Fibroblast of the aortic adventitia (primary cell): ENCODE measurements at places on chromosomes 2 and 18.

GRCh38 chr2:237759176-237759575 lies 39.4 kb upstream of the RBM44 start:
- DNase-seq, result no peak

DNA sequence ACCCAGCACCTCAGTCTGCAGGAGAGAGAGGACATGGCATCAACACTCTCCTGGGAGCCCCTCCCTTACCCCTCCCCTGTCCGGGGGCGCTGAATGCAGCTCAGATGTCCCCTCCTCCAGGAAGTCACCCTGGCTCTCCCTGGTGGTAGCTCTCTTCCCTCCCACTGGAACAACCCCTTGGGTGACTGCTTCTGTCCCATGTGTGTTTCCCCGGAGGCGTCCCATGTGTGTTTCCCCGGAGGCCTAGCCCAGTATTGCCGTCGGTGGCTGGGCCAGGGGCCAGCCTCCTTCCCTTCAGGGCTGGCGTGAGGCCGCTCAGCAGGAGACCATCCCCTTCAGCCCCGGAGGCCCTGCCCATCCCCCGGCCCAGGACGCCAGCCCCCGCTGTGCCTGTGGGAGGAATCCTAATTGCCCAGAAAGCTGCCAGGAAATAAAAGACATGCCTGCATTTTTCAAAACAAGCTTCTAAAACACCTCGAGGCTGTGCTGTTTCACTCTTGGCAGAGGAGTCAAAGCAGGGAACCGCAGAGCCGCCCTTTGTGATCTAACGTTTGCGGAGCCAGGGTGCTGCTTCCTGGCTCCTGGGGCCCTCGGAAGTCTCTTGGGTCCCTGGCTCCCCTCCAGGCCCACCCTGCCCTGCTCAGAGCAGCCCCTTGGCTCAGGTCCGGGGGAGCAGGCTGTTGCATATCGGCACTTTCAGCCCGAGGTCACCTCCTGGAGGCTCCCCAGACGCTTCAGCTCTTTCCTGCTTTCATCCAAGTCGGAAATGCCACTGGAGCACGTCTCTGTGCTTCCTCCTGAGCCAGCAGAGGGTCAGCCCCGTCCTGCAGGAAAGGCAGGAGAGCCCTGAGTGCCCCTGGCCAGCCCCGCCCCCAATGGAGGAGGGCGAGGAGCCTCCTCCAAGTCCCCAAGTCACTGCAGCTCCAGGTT lies 11.4 kb downstream of the SNED1 start:
- peak; percentile 92 for DNase-seq

- DNase-seq, result no peak
Measured at GRCh38 chr18:48430150-48430549, 21.0 kb upstream of the ZBTB7C start.

- no peak for DNase-seq
Measured at GRCh38 chr18:39037925-39038324, 1472.3 kb upstream of the CELF4 start.

DNA sequence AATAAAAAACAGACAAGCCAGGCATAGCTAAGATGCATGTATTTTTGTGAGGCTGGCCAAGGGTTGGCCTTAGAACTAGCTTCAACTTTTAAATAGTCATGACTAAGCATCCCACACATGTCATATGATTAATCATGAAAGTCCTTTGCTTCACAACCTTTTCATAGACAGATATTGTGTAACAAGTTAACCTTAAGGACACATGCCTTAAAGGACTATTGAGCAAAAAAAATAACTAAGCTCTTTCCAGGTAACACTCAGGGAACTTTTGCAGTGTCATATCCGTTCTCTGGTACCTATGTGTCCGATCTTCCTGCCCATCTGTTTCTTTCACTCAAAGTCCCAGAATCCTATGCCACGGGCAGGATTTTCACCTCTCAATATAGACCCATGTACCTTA lies 498.4 kb downstream of the STK39 start:
- DNase-seq, result no peak

DNA sequence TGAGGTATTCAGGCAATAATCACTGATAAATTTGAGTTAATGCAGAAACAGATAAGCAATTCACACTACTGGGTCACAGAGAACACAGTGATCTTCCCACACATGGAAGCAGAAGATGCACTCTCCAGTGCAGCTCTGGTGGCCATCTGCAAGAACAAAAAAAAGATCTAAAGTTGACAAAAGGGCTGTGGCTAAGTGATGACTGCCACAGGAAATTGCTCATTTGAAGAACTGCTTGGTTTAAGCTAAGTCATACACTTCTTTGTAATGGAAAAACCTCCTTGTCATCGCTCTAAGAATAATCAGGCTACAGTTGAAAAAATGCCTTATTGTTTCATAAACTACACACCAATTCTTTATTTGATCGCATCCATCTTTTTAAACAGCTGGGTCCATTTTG lies 115.1 kb downstream of the DTNB start:
- DNase-seq, result peak; percentile 73

DNA sequence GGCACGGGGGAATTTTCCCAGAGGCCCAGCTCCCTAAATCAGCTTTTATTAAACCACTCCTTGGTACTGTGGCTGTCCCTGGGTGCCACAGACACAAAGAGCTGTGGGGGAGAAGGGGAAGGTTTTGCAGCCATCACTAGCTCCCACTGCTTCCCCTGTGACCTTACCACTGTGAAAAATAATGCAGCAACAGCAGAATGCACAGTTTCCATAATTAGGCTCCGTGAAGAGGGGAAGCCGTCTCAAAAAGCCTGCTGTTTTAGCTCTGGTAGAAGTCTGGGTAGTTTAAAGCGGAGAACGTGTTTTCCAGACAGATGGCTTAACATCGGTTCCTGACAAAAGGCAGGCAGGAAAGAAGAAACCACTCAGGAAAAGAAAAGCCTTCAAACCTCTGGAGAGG lies 27.5 kb upstream of the CAB39 start:
- no peak for DNase-seq

DNA sequence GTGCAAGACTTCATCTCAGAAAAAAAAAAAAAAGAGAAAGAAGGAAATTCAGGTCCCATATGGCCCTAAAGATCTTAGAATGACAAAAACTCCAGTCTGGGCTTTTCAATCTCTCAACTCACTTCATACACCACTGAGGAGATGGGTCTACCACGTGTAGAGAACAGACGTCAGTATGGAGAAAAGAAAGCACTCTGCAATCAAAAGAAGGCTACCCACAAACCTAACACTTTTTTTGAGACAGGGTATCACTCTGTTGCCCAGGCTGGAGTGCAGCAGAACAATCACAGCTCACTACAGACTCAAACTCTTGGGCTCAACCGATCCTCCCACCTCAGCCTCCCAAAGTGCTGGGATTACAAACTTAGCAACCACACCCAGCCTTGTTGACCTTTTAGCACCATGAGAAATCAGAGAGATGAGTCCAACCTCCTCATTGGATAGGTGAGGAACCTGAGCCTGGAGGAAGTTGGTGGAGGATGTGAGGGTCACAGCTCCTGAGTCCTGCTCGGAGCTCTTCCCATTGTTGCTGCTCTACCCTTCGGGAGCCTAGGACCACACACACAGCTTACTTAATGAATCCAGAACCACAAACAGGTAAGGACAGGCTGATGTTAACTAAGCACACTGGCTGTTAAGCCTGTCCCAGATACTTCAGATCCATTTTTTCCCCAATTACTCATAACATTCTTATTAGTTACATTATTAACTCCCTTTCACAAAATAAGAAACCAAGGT lies 23.7 kb downstream of the TBC1D8 start:
- DNase-seq, result no peak

- no peak for DNase-seq
Measured at GRCh38 chr2:2768476-2768875, 437.4 kb upstream of the MYT1L start.

DNA sequence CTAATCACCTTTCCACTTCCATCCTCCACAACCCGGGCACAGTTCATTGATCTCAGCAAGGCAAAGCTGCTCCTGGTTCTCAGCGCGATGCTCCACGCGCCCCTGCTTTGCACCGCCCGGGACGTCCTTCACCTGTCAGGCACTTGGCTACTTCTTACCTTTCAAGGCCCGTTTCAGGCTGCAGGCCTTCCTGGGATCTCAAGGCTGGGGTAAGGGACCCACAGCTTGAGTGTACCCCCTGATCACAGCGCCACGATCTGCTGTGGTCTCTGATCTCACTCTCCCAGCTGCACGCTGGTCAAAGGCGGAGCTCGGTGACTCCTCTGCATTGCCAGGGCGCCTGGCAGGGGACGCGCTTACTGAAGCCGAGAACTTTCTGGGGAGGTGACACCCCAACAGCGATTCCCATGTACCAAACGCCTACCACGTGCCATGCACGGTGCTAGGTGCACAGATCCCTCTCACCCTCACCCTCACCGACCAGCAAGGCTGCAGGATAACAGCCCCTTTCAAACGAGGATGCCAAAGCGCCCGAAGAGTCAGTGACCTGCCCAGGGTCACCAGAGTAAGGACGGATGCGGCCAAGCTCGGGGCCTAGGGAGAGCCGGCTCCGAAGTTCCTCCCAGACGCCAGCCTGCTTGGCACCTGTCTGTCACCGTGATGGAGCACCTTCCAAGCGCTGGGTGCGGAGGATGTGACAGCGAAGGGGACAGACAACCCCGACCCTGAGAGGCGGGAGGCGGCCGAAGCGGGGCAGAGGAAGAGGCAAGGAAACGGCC lies 818 bp downstream of the ITGB1BP1 start:
- DNase-seq, result no peak

- no peak for DNase-seq
Measured at GRCh38 chr18:37711766-37712505, 146.3 kb upstream of the CELF4 start.

DNA sequence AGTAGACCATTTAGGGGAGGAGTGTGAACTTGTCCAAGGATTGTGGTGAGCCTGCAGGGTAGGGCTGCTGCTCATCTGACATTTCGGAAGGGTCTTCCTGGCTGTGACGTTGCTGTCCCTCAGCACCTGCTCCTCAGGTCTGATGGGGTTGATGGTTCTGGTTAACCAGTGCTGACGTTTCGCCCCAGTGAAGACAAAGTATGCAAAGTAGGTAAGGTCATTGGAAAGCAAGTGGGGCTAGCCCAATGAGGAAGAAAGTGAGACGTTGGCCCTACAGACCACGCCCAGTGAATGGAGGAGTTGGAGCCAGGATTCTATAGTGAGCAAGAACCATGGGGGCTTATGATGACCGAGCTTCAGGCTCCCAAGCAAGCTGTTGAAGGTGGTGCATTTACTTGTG lies 33.4 kb upstream of the ZNF396 start:
- no peak for DNase-seq

DNA sequence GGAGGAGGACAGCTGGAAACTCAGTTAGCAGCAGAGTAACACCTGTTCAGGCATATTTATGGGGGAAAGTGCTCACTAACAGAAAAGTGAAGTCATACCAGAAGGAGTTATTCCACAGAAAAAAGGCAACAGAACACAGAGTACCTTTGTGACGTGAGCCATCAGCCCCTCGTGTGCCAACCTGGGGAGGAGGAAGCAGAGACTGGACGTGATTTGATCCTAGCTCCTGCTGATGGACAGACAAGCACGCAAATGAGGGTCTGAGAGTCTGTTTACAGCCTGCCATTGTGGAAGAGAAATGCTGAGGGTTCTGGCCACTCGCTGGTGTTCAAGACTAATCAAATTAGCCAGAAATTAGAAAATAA lies 120.7 kb downstream of the ZNF521 start:
- no peak for DNase-seq
